A172 (cell line): ENCODE measurements at places on chromosomes 1 and 21. TPM values are rescaled to one million over a fixed set of nuclear protein-coding genes. Genes with fewer than 3 reads are reported as not detected.

DNA sequence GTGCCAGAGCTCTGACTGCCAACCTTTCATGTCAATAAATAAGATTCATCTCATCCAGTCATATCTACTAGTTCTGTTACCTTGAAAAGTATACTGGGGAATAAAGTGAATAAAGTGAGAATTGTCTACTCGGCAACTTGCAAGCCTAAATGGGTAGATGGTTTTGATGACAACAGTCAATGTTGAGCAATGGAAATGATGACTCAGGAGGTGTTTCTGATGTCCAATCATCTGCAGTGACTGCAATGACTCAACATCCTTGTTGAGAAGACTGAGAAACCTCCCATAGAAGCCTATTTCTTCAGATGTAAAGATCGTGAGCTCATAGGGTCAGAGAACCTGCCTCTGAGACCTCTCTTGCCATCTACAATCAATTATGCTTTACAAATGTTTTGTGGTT lies 276.4 kb downstream of the SPATA17 start:
- peak; percentile 68 for DNase-seq

The FOXO6 gene
- total RNA-seq, result 0.47 and 1.0 TPM in 2 replicates

- DNase-seq, result no peak
Measured at GRCh38 chr1:109757936-109758786, 5.6 kb downstream of the EPS8L3 start.

DNA sequence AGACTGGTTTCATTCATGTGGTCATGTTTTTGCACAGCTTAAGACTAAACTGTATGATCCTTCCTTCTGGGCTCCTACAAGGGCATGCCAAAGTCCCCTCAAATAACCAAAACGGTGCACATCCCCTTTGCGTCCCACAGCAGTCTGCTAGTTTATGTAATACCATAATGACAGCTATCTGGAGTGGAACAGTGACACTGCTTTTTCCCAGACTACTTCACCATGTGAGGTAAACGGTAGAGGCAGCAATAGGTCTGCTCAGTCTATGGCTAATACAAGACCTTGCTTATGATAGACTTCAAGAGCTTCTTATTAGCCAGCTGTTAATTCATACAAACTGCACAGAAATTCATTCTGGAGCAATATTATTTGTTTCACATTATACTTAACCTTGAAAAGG lies 395.5 kb downstream of the SMYD3 start:
- no peak for DNase-seq
